ENCODE measurements at places on chromosomes 1 and 21.

DNA sequence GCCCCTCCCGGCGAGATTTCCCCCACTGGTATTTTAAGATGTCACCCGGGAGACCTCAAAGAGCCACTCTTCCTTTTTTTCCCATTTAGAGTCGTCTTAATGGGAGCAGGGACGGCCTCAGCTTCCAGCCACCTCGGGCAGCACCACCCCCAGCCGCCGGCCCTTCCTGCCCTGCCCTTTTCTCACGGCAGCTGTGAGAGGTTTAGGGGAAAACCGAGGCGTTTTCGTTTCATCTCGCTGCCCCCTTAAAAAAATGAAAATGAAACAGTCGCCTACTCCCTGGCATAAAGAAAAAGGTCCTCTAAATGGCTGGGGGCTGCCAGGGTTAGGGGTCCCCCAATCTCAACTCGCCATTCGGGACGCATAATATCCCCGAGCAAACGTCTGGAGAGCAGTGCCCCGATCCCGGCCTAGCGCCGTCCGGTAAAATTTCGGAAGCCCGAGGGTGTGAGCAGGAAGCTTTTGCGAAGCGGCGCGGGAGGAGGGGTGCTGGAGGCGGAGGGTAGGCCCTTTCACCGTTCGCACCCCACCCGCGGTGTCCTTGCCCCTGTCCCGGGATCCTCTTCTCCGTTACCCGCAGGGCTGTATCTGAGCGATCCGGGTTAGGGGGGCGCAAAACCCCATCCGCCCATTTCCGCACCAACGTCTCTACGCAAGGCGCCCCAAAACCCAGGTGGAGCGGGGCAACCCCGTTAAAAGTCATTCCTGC, 1.2 kb downstream of the RUNX3 start:
- peak; percentile 42 for DNase-seq

DNA sequence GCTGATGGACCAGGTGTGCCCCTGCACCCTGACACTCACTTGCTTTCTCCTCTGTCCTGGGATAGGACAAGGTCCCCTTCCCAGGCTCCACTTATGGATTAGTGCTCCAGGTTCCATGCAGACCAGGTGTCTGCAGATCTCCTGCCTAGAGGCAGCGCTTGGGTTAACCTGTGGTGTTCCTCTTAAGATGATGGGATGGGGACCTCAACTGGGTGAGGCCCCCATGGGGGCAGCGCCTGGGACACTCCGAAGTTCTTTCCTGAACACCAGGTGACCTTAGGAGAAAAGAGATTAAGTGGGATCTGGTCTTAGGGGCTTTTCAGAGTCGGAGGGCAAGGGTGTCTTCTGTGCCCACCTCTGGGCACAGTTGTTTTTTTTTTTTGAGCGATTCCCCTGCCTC, 21.2 kb downstream of the TNNT2 start:
- no peak for DNase-seq

- no peak for DNase-seq
Measured at GRCh38 chr1:246417152-246417812, 89.8 kb downstream of the SMYD3 start.

- no peak for DNase-seq
Measured at GRCh38 chr1:205948039-205948438, 4.8 kb upstream of the SLC26A9 start.

DNA sequence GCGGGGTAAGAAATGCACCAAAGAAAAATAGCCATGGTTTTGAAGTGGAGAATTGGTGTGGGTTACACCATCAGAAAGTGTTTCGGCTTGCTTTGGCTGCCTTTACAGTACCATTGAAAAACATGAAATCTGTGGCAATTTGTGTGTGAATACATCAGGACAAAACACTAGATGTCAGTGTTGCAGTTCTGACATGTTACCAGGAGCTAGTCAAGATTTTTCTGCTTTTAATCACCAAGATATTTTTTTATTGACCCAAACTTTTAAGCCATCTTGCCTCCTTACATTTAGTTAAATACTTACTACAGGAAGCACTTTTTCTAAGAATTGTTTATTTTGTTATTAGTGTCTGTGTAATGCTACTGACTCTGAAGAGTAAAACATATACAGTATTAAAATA, 14.3 kb downstream of the RRP15 start:
- DNase-seq: no peak

DNA sequence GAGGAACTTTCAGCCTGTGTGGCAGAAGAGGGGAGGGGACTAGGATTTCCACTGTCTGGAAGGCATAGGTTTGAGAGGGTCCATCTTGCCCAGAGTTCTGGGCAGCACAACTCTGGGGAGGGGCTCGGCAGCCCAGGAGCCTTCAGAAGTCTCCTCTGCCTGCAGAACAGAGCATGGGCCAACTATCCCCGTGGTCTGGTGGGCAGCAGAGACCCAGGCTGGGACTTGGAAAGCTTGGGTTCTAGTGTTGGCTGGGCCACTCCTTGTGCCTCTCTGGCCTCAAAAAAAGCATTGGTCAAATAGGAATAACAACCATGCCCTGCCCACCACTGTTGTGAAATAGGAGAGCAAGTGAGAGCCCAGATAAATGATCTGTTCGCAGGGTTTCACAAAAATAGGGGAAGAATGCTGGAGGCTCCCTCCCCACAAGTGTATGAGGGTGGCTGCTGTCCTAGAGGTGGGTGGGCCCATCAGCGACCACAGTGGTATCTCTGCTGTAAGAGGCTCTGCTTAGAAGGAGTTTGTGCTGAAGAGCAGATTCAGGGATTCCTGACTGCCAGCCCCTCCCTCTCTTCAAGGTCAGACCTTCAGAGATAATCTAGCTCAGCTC, 8.9 kb downstream of the EPHA10 start:
- DNase-seq: no peak

DNA sequence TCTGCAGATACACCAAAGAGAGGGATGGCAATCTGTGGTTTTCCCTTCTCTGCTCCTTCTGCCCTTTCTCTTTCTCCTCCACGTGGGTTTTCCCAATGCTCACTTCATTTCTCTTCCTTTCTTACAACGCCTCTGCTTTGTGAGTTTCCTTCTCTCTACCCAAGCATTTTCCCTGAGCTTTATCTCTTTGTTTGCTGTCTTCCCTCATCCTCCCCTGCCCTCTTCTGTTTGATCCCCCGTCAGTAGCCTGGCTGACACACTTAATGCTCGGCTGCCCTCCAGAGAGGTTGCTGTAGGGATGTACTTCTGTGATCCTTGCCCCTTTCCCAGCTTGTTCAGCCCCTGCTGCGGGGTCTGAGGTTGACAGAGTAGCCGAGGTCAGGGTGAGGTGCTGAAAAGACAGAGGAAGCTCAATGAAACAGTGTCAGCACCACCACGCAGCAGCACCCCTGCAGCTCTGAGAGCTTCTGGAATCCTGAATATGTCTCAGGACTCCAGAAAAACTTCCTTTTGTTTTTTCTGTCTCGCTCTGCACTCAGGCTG, 6.0 kb downstream of the EDARADD start:
- no peak for DNase-seq

DNA sequence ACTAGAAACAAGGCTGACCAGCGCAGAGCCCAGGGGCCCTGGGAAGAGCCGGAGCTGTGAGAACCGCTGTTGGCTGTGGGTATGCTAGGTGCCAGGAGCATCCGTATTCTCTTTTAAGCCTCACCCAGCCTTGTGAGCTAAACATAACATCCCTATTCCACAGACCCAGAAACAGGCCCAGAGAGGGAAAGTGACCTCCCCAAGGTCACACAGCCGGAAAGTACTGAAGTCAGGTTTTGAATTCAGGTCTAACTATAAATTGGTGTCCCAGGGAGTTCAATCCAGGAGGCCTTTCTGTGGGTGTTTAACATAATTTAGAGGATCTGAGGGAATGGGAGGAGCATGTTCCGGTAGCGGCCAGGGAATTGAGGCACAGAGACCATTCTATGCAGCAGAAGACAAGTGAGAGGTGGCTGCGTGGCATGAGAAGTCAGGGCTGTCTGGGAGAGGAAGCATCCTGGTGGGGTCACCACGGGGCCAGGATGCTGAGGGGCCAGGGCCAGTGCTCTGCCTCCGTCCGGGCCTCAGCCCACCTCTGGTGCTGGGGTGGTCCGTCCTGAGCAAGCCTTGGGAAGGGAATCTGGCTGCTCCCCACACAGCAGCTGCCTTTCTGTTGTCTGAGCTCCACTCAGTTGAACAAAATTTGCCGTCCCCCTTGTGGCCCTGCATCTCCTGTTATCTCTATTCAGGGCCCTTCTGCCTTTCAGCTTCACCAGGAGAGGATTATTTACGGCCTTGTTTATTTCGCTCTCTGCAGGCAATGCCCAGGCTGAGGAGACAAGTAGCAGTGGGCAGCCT, 338.8 kb upstream of the VAMP3 start:
- DNase-seq: peak; percentile 11

DNA sequence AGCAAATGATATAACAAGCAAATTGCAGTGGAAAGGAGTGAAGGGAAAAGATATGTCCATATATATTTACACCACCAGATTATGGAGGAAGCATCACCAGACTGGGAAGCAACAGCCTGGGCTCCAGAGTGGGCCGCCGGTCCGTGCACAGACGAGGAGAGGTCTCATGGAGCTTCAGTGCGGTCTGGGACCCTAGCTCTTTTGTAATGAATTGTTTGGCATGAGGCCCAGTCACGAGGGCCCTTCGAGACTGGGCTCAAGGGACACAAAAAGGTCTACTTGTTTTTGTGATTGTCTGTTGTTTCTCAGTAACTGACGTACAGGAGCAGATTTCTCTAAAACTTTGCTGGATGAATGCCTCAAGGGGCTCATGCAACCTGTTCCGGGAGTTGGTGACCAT, 12.9 kb upstream of the STUM start:
- DNase-seq: no peak

DNA sequence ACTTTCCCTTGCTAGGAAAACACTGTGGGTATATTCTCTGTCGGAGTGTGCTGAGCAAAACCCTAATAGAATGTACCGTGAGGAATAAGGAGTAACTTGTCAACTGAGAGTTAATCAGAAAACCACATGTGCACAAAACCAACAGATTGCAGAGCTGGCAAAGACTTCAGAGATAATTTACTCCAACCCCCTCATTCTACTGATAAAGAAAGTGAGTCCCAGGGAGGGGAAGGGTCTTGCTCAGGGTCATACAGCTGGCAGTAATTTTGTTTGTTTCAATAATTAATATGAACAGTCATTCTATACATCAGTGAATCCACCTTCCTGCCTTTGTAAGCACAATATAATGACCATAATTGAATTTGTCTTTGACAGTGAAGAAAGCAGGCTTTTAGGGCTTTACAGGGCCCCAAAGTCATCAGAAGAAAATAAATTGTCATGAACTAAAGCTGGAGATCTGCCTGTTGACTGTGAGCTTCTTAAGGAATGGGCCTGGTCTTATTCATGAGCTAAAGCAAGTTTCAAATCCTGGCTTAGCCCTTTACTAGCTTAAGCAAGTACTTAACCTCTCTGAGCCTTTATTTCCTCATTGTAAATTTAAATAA, 67.2 kb upstream of the HOOK1 start:
- DNase-seq: no peak

DNA sequence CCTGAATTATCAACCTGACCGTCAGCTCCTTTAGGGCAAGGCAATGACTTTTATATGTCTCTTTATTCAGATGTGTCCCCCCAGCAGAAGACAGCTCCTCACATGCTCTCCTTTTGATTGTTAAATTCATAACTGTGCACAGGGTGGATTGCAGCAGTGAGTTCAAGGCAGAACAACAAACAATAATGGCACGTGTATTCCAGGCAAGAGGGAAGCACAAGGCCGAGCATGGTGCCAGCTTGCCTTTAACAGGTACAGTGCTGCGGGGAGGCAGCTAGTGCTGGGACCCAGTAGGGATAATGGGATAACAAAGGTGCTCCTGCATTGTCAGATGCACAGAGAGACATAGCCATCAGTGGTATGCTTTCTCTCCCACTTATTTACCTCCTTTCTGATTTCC, 248.4 kb downstream of the RHOU start:
- no peak for DNase-seq

DNA sequence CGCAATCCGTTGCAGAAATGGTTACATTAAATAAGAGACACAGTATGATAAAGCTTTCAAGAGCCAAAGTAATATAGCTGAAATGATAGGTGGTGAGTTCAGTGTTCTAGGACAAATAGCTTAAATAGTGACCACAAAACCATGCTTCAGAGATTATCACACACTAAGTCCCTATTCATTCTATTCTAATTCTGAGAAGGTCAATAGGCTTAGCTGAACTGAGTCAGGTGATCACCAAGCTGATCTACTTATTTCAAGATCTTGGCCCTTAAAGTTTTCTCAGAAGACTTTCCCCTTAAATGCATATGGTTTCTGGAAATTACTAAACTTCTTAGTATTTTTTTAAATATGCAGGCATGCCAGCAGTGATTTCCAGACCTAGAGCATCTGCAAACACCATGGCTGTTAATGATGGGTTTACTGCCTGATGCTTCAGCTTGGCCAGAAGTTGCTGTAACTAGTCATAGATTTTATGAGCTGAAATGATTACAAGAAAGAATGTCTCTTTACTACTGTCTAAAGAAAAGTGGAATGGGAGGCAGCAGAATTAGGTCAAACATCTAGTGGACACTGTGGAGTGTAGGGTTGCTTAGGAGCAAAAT, 242.9 kb downstream of the ST6GALNAC3 start:
- DNase-seq: no peak

DNA sequence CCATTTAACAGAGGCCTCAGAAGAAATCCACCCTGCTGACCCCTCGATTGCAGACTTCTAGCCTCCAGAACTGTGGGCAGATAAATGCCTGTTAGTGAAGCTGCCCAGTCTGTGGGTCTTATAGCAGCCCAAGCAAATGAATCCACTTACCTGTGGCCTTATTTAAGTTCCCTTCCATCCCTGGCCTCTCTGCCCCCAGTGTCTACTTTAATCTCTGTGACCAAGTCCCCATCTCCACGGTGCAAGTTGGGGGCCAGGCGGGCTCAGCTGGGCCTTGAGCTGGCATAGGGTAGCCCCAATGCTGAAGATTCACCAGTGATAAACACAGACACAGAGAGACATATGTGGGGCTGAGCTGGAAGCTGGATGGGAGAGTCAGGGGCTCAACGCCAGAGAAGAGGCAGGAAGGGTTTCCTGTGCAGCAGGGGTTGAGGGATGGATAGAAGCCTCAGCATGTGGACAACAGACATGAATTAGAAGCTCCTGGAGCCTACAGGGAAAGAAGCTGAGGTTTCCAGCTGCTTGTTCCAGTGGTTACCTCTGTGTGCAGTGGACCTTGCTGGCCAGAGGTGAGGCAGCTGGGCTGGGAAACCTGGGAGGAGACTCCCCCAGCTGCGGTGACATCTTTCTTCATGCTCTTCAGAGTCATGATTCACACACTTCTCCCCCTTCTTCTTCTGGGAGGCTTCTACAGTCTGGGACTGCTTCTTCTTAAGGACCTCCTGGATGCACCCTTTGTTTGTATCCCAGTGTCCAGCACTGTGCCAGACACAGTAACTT, 13.4 kb upstream of the B3GALT5 start:
- DNase-seq: no peak

- DNase-seq: no peak
Measured at GRCh38 chr1:100415498-100415778, 63.1 kb downstream of the CDC14A start.

GRCh38 chr1:236159704-236160539, 17.6 kb downstream of the GPR137B start:
- DNase-seq: no peak

Data from Right ventricle myocardium superior (tissue), 1 donor.